ENCODE measurements at places on chromosomes 11 and 22.

GRCh38 chr11:95068549-95068948 is 1.8 kb downstream of the SRSF8 start:
- peak; percentile 96 for DNase-seq

- DNase-seq = no peak
Measured at GRCh38 chr11:74341921-74342320, 30.5 kb upstream of the P4HA3 start.

DNA sequence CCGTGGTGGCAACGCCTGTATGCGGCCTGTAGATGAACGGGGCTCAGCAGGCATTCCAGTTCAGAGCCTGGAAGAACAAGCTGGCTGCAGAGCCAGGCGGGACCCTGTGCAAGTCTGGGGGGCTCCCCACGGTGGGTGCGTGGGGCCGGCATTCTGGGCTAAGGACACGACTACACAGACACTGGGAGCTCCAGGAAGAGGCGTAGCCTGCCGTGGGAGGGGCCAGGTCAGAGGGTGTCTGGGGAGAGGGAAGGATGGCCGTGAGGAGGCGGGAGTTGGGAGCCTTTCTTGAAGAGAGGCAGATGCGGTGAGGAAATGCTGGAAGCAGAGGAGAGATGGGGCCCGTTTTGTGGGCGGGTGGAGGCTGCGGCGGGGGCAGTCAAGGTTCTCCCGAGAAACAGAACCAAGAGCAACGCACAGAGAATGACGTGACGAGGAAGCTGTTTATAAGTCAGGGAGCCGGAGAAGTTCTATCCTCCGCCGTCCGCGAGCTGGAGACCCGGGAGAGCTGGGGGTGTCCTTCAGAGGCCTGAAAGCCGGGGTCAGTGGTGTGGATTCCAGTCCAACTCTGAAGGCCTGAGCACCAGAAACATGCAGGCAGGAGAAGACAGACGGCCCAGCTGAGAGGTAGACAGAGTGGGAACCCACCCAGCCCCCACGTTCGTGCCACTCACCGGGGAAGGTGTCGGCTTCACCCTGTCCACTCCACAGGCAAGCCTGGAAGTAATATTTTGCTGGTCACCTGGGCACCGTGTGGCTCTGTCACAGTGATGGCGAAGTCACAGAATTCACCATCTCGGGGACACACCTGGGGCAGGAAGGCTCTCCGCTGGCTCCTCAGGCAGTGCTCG is 529.6 kb downstream of the BRD1 start:
- DNase-seq = no peak

DNA sequence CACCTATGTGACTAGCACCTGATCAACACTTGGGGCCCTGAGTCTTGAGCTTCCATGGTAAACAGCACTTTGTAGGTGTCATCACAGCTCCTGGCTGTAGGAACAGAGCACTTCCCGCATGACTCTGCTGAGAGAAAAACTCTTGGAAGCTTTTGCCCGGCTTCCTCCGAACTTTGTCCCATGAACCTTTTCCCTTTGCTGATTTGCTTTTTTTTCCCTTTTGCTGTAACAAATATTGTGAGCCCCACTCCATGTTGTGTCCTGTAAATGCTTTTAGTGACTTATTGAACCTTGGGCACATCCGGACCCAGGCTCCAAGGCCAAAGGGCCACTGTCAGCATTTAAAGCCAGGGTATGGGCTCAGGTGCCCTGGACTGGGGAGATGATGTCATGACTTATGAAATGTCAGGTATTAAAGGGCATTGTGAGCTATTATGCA is 391.1 kb downstream of the TENM4 start:
- no peak for DNase-seq

- no peak for DNase-seq
Measured at GRCh38 chr22:20563941-20564371, 56.5 kb downstream of the MED15 start.

GRCh38 chr22:49208004-49208402 is 619.7 kb downstream of the BRD1 start:
- no peak for DNase-seq

GRCh38 chr11:113332638-113333329 is 18.4 kb downstream of the TTC12 start:
- DNase-seq = no peak

- no peak for DNase-seq
Measured at GRCh38 chr22:44369293-44369661, 56.5 kb upstream of the SHISAL1 start.

GRCh38 chr11:65128182-65129145 is 5.9 kb downstream of the SYVN1 start:
- DNase-seq = no peak

DNA sequence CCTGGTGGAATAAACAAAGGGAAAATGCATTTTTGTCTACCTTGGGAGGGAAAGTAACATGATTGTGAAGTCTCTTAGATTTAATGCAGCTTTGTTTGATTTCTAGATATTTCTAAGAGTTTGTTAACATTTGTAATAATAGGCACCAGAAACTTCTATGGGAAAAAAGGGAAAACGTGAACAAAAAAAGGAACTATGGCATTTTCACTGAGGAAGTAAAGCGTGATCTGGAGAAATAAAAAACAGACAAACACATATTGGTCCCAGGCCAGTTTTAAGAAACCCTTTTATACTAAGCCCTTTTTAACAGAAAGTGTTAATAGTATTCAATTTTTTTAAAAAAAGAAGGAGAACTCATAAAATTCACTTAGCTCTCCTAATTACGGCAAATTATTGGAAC is 6.9 kb upstream of the MS4A7 start:
- no peak for DNase-seq

- DNase-seq = no peak
Measured at GRCh38 chr22:33130473-33130872, 72.3 kb upstream of the SYN3 start.

GRCh38 chr22:28183078-28183860 is 264.2 kb upstream of the PITPNB start:
- no peak for DNase-seq

DNA sequence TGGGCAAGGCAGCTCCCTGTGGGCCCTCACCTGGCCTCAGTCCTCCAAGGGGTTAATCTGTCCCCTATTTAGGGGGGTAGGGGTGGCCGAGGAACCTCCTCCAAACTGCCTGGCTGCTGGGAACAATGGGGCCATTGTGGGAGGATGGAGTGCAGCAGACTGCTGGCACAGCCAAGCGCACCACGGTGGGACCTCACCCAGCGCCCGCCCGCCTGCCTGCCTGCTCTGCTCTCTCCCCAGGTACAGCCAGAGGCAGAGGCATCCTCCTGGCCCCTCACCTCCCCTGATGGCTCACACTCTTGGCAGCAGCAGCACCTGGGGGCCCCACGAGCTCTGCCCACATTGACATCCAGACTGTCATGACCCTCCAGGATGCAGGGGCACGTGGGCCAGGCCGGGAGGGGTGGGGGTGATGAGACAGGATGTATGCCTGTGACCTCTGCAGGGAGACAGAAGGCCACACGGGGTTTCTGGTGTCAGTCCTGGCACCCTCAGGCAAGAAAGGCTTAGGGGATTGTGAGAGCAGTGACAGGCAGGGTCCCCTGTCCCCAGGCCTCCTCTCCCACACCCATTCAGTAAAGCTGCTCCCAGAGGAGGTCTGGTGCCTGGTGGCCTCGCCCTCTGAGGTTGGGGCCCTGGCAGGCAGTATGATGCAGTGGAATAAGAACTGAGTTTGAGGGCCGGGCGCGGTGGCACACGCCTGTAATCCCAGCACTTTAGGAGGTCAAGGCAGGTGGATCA is 11.4 kb downstream of the BCL9L start:
- no peak for DNase-seq

- peak; percentile 77 for DNase-seq
Measured at GRCh38 chr11:109527496-109527895, 105.5 kb downstream of the C11orf87 start.

DNA sequence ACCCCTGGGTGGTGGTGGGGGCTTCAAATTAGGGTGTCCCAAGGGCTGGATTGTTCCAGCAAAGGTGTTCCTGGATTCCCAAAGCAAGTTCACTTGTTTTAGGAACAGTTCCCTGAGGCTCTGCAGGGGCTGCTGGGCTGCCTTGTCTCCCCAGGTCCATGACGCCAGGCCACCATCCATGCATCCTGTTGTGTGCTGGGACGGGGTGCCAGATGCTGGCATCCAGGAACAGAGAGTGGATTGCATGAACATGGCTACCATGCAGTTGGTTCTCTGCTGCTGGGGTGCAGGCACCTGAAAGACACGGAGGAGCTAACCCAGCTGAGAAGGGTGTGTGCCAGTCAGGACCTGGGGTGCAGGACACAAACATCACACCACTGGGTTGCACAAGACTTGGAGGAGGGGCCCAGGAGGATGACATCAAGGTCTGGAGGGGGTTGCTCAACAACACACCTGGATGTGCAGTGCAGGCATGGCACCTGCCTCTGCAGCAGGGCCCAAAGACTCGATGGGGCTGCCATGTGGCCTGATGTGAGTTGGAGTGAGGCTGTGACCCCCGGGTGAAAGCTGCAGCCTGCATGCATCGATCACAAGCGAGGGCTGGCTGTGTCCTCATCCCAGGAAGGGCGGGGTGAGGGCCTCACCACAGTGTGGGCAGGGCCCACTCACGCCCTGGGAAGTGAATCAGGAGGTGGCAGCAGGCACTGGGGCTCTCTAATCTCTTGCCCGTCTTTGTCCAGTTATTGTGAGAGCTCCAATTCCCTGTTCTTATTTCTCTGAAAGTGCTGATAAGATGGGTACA is 74.0 kb upstream of the CLDN5 start:
- DNase-seq = no peak

DNA sequence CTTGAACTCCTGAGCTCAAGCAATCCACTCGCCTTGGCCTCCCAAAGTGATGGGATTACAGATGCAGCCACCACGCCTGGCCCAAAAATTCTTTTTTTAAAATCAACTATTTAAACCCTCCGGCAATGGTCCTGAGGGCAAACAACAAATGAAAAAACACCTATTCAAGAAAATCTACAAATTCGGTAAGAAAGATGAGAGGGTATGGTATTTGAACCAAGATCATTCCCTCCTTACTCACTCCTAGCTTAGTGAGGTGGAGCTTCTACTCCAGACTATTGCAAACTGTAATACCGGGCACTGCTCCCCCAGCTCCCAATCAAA is 2.1 kb downstream of the NF2 start:
- DNase-seq = no peak

DNA sequence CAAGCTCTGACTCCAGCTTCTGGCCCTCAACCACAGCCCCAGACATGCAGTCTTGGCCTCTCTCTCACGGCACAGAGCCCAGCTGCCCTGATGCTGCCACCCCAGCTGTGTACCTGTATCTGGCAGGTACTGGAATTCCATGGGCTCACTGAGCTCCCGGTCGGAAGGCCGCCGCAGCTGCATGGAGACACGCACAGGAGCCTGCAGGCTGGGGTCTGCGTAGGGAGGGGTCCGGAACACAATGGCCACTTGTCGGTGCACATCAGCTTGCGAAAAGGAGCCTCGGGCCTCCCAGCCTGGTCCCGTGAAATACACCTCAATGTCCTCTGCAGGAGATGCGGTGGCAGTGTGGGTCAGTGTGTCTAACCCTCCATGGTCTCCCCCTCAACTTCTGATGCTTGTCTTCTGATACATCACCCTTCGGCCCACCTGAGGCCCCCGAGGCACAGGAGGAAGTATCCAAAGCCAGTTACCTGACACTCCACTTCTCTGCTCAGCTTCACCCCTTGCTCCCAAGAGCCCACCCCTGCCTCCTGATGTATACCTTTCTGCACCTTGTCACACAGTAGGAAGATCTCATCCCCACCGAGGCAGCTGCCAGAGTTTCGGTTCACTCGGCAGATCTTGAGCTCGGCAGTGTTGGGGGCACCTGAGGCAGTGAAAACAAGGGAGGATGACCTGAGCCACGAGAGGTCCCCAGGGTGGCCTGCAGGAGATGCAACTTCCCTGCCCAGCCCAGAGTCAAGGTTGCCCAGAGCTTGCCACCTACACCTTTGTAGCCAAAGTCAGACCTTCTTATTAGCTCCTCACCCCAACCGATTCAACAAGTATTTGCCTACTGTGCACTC is 4.3 kb downstream of the RELA start:
- DNase-seq = no peak

GRCh38 chr11:120057595-120058581 is 80.0 kb downstream of the TRIM29 start:
- DNase-seq = no peak

DNA sequence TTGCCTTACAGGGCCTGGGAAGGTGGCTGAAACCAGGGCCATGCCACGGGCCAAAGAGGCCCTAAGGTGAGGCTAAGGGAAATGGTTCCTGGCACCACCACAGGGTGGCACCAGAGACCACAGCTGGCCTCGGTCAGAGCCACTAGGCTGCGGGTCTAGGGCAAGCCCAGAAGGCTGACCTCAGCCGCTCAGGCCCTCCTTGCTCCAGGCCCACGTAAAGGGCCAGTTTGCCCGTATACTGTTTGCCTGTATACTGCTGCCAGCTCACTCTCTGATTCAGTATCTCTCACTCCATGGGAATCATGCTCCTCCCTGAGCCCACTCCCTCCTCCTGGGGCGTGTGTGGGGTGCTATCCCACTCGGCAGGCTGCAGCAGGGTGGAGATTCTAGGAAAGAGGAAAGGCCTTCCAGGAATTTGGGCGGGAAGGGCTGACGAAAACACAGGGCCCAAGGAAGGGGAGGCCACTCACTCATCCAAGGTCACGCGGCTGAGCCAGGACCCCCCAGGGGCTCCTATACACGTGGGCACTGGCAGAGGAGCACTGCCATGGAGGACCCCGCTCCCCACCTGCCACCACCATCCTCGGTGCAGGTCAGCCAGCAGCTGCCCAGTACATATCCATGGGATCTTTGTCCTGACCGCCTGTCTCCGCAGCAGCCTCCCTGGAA is 62.4 kb downstream of the NECTIN1 start:
- DNase-seq = peak; percentile 68

- no peak for DNase-seq
Measured at GRCh38 chr11:24965748-24966147, 468.9 kb downstream of the LUZP2 start.

- DNase-seq = peak; percentile 55
Measured at GRCh38 chr11:108160970-108161566, 39.7 kb downstream of the ACAT1 start.

GRCh38 chr11:10514709-10515108 is 26.3 kb downstream of the RNF141 start:
- DNase-seq = no peak

DNA sequence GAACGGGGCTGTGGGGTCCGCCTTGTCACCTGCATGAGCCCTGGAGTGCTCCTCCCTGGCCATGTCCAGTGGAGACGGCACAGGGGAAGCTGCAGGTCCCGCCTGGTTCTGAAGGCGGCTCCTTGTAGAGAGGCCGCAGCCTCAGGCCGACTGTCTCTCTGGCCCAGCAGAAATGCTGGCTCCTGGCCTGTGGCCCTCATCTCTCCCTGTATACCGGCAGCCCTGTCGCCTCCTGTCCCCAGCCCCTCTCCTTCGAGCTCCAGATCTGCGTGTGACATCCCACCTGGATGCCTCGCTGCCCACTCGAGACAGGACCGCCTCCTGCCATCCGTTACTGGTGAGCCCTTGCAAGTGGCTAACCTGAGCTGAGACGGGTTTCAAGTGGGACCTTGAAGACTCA is 73.6 kb downstream of the PHF21B start:
- no peak for DNase-seq

- DNase-seq = no peak
Measured at GRCh38 chr11:119316729-119317591, at the start of gene MCAM. TSS of gene MCAM (minus strand) at chr11:119317130. CDS start at chr11:119317101, 29 bp downstream.

DNA sequence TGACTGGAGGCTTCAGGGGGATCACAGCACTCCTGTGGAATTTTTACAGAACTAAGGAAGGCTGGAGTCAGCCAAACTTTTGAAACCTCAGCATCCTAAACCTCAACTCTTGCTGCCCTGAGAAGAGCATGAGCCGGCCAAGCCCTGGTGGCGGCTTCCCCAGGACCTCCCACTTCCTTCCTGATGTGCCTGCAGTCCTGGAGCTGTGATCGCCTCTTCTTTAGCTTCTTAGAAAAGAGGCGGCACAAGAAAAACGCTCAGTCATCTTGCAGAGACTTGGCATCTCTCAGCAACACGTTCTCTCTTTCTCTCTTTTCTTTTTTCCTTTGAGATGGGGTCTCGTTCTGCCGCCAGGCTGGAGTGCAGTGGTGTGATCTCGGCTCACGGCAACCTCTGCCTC is 40.4 kb upstream of the AMPD3 start:
- DNase-seq = peak; percentile 90

Measured in MM.1S (cell line).